ENCODE measurements at places on chromosomes 16 and 17. TPM values are rescaled to one million over a fixed set of nuclear protein-coding genes. Genes with fewer than 3 reads are reported as not detected.

DNA sequence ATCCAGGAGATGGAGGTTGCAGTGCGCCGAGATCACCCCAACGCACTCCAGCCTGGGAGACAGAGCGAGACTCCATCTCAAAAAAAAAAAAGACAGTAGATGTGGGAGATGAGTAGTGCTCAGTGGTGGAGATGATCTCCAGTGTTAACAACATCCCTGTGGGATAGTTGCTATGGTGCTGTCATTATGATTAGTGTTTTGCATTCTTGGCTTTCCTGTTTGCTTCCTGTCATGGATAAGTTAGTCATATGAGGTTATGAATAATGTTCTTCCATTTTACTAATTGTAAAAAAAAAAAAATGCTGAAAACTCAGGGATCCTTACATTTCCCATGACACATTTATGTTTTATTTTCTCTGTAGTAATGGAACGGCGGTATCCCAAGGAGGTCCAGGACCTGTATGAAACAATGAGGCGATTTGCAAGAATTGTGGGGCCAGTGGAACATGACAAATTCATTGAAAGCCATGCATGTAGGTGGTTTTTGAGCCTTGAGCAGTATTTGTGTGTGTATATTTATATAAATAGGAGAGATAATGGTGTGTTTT lies 24.5 kb upstream of the DUSP14 start:
- DNase-seq, result no peak

ST6GALNAC1 gene
- 2.5 TPM for total RNA-seq

HS3ST2 gene
- total RNA-seq, result 33.1 TPM

DNA sequence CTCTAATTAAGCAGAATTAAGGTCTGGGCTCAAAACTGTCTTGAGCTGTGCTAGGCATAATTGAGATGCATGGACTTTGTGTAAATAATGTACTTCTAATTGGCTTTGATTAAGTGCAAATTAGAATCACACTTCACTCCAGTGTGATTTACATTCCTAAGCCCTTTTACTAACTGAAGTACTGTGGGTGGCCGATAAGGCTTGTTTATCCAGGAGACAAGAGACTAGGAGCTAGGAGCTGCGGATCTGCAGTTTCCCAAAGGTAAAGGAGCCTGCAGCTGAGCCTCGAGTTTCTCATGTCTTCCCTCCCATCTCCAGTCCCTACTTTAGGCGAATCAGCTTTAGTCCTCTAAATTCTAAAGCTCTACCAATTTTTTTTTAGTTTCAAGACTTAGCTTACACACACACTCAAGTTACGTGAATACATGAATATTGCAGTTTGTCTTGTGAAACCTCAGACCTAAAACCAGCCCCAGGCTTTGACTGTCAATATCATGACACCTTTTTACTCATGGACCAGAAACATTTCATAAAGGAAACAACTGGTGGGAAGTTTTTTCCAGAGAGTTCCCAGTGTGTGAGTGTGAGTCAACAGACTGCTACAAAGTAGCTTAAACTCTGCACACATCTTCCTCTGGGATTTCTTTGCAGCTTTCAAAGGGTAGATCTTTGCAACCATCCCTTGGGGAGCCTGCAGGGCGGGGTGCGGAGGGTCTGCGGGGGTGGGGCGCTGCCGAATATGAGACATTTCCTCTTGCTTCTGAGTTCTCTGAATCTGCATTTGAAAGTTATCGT lies 113.9 kb upstream of the TBX2 start:
- no peak for DNase-seq

DNA sequence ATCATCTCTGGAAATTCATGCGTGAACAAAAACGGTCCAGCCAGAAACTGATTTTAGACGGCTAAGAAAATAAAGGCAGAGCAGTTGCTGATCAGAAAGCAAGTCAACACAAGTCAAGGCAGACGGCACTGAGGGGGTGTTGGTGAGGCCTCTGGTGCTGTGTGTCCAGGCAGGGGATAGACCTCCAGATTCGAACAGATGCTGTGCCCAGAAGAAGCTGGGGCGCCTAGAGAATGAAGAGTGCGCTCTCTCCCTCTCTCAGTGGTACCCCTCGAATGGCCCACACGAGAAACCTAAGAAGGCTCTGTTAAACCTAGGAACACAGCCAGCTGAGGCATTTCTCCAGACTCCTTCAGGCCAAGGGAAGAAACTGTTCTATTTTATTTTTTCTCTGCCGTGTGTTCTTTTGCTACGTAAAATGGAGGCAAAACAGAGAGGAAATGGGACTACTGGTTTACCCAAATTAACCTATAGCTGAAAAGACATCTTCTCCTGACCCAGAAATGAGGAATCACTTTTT lies 178.3 kb downstream of the PMP22 start:
- no peak for DNase-seq
